Activated T-cell treated with anti-CD3 and anti-CD28 coated beads, Interleukin-2, amount 50 U/mL, for 72 hours (primary cell): ENCODE measurements at places on chromosomes 2 and 18. TPM values are rescaled to one million over a fixed set of nuclear protein-coding genes. Genes with fewer than 3 reads are reported as not detected.

GRCh38 chr18:33755931-33756560 is 178.0 kb downstream of the ASXL3 start:
- no peak for DNase-seq

UGT1A5 gene
- total RNA-seq, result not detected

DNA sequence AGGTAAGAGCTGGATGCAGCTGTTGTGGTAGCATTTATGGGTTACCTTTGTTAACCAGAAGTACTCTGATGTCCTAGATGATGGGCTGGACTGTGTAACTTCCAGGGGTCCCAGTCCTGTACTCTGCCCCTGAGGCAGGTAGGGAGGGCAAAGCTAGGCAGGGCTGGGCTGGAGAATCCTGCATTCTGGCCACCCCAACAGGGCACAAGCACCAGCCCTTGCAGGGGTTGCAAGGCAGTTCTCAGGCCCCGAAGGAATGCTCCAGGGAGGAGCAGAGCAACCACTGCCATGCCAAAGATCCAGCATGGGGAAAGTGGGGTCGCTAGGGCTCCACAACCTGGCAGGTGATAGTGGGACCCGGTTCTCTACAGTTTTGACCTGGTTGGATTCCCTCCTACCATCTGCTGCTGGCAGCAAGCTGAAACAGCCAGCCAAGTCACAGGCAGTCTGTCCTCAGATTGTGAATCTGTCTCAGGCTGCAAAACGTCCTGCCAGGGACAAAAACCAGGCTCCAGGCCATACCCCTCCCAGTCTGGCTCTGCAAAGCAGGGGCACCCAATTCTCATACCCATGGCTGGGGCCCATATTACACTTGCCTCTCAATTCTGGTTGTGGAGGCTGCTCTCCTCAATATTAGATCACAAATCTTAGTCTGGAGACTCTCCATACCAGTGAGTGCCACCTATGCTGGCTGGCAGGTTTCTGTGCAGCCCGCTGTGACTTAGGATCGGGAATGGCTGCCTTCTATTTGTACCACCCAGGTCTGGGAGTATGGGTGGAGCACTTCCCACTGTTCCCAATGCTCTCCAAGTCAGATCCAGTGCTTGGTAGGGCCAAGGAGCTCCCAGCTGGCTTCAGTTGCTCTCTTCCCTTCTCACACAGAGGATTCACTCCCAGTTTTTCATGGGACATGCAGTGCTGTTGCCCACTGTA is 61.1 kb downstream of the SMCHD1 start:
- DNase-seq, result no peak

DNA sequence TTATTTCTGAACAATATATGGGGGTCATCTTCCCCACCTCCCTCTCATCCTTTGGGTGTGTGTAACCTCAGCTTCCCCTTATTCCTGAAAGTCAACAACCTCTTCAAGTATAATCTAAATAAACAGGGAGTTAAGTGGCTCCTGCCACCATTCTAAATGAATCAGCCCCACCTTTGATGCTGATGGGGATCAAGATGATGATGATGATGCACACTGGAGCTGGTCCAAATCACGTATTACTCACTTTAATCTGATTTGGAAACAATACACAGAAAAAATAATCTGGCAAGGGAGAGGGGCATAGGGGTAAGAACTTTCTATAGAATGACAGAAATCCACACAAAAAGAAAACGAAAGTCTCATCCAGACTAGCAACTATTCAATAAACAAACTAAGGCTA is 7.1 kb downstream of the ACVR1 start:
- no peak for DNase-seq

GRCh38 chr2:39938035-39938835 is 159.2 kb upstream of the THUMPD2 start:
- no peak for DNase-seq

GRCh38 chr2:53630026-53630606 is 137.5 kb upstream of the CHAC2 start:
- DNase-seq, result no peak

DNA sequence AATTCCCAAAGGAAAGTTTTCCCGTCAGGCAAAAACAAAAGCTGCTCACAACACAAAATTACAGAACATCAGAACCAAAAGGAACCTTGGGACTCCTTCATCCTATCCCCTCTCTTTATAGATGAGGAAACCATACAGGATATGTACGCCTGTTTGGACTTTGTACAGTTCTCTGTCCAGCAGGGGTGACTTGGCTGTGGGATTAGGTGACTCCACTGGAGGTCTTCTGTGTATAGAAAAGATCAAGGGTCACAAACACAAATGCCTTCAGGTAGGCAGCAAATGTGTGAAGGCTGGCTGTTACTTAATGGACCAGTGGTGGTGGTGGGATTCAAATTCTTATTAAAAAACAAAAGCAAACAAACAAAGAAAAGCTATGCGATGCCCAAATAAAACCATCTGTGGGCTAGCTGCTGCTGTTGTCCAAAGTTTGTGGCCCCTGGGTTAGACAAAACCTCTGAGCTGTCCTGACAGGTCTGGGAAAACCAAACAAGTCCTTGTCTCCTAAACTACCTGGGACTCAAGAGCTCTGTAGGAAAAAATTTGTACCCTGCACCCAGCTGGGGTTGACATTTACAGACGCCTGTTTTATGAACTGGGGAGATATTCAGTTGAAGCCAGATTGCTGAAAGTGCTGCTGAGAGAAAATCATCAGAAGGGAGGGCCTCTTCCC is 1.3 kb upstream of the CEP68 start:
- no peak for DNase-seq

TBR1 gene
- total RNA-seq, result 0.05 TPM

SLC4A3 gene
- not detected for total RNA-seq

CCDC148 gene
- not detected for total RNA-seq

- no peak for DNase-seq
Observed at GRCh38 chr2:64595397-64596176, 58.1 kb downstream of the SERTAD2 start.

UBXN2A gene
- total RNA-seq, result 14.3 TPM

DNA sequence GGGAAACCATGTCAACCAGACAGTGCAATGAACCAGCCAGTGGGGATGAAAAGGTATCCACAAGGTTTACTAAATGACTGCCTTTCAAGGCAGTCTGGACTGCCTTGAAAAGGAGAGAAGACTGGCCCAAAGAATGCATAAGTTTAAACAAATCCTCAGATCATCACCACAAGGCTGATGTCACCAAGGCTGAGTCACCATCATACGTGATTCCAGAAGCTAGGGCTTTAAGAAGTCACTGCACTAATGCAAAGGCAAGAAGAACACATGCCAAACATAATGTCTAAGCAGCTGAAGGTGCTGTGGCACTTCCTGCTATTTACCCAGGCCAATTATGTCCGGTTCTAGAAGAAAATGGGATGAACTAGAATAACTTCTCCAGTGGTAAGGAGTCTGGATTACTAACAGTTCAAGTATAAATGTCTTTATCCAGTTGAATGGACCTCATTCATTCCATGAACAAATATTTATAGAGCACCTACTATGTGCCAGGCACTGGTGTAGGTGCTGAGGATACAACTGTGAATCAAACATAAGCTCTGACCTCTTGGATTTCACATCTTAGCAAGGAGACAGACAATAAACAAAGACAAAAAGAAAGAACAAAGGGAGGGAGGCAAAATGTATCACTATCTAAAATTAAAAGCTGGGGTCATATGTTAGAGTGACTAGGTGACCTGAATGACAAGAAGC is 37.6 kb upstream of the ONECUT2 start:
- DNase-seq, result no peak
